AG09319 (cell line): ENCODE measurements at places on chromosomes 11 and 22.
A peak's percentile ranks its signal among the peaks of the same experiment; 100 is the strongest.

GRCh38 chr11:79661373-79661772, 220.5 kb upstream of the TENM4 start:
- DNase-seq: no peak

DNA sequence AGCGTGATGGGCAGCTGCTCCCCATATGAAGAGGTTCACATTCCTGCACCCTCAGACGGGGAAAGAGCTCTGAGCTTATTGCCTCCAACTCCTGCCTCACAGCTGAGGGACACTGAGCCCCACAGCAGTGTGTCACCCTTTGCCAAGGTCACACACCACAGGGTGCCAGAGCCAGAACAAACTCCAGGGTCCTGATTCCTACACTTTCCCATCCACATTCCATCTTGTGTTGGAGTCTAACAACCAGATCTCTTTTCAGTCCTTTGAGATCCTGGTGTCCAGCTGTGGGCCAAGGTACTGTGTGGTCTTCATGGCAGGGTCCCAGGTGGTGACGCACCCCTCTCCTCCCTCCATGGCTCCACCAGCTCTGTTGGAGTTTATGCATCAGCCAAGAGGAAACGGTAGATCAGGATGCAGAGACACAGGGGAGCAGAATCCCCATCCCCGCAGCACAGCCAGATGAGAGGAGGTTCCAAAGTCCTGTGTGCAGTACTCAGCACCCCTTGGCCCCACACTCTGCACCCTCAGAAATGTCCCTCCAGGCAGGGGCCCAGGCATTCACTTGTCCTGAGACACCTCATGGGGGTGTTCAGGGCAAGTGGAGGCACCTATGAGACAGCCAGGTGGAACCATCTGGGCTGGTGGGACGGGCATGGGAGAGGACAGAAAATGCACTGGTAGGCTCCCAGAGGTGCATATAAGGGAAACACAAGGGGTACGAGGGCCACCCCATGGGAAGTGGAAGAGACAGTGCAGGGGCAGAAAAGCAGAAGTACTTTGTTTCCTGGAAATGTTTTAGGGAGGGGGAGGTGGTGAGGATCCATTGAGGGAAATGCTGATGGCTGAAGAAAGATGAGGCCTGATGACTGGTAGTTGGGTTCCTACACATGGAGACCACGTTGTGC, 32.6 kb upstream of the GNAZ start:
- no peak for DNase-seq

DNA sequence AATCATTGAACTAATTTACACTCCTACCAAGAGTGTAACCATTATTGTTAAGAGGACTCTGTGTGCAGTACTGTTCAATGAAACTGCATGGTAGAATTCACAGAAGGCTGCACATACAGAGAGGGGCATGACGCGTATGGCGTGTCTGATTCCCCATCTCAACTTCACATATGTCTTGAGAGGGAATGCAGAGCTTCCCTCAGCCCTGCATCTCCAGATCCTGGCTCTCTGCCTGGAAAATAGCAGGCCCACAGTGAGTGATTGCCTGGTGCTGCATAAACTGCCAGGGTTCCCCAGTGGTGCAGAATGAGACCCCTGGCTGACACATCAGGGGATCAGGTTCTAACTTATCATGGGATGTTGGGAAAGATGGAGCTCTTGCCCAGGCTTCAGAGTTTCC, 260.2 kb upstream of the ISX start:
- DNase-seq: no peak

DNA sequence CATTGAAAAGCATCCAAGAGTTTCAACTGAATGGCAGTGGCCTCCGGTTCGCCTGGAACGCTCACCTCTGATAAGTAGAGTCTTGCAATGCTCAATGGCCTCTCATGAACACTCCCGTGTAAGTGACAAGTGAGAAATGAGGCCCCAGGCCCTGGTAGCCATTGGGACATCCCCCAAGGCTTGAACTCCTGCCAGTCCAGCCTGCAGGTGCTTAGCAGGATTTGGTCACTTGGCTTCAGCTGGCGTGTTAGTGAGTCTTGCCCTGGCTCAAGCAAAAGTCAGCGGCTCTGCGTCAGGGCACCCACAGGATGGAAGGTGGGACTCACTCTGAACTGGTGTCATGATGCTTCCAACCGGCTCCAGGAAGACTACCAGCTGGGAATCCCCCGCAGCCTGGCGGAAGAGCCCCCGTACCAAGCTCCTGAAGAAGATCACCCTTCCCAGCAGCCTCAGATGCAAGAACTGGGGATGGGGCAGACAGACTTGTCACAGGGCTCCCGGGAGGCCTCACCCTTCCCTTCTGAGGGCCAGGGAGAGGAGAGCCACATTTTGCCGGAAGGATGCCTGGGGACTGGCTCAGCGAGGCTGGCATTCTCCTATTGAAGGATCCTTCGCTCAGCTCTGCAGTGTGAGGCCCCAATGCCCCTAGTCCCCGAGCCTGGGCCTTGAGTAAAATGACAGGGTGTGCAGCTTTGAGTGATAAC, 19.3 kb downstream of the MB start:
- no peak for DNase-seq

DNA sequence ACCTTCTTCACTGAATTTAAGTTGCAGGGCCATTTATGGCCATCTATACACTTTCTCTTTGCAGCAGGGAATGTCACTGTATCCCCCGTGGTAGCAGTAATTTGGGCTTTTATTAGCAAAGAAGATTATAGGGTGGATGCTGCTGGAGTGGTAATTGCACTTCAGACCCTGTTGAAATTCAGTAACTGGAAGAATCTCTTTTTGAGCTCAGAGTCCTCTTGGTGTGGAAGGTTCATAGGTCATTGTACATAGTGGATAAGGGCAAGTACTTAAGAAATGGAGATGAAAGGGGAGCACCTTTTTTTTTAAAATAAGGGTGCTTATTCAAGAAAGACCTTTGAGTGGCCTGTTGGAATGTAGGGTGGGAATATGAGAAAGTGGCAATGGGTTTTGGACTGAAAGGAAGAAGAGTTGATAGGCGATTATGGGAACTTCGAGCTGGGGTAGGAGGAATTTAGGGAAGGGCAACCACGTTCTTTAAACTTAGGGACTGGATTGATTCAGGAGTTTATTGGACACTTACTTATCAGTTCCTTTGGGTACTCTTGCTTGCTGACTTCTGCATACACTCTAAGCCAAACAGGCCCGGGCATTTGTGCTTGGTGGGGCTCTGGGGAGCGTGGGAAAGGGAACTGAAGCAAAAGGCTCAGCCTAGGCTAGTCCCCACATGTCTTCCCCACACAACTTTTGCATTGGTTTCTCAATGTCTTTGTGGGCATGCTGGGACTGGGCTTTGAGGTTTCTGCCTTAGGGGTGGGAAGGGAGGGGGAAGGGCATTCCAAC, 26.5 kb downstream of the CTNND1 start:
- no peak for DNase-seq

- DNase-seq: no peak
These were observed 49.6 kb upstream of the B3GAT1 start for GRCh38 chr11:134461621-134462020.

DNA sequence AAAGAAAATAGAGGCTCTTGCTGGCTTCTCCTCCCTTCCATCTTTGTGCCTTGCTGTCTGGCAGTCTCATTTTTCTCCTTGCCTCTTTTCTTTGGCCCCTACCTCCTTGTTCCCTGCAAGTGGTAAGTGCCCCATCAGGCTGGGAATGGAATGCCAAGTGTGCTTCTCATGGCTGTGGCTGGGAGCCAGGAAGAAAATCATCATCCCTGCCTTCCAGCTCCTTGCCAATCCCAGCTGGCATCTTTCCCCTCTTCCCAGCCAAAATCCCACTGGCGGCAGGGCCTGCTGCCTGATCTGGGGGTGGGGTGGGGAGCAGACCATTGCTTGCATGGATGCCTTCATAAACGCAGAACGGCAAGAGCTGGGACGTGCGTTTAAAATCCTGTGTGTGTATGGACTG, 27.0 kb upstream of the SLC25A18 start:
- DNase-seq: no peak

DNA sequence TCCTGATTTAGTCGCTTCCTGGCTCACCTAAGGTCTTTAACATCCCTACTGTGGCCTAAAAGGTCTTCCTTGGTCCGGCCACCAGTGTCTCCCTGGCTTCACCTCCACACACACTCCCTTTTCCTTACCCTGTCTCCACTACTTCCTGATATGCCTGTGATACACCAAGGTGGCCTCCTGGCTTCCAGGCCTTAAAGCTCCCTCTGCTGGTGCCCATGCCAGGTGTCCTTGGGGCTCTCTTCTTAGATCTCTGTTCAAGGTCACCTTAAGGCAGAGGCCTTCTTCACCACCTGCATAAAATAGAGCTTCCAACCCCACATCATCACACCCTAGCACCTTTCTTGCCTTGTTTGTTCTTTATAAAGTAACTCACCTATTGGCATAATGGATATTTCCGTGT, 787.7 kb downstream of the NTM start:
- DNase-seq: no peak

- DNase-seq: peak; percentile 1
These were observed 74.9 kb upstream of the RAG2 start for GRCh38 chr11:36672815-36673450.

- DNase-seq: no peak
These were observed 6.6 kb upstream of the RASGRP2 start for GRCh38 chr11:64750361-64751054.

DNA sequence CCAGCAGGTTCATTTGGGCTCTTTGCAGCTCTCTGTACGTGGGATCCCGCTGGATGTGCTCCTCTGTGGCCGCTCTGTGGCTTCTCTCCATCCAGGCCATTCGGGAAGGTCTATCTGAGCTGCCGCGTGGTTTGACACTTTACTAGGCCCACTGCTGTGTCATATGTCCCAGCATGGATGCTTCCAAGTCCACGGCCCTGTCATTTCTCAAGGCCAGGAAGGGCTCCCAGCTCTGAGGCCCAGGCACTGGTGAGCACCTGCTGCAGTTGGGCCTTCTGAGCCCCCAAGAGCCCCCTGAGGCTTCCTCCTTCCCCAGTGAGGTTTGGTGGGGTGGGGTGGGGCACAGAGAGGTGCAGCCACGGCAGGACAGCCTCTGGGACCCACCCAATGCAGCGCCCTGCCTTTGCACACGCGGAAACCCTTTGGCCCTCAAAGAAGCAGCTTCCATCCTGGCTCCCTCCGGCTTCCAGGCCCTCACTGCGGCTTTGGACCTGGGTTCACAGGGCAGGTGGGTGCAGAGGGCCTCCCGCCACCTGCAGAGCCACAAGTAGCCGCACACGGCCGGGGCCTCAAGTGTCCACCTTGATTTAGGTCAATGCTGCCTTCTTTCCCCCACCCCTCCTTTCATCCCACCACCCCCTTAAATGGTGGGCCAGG, 44.5 kb upstream of the FGF3 start:
- no peak for DNase-seq

DNA sequence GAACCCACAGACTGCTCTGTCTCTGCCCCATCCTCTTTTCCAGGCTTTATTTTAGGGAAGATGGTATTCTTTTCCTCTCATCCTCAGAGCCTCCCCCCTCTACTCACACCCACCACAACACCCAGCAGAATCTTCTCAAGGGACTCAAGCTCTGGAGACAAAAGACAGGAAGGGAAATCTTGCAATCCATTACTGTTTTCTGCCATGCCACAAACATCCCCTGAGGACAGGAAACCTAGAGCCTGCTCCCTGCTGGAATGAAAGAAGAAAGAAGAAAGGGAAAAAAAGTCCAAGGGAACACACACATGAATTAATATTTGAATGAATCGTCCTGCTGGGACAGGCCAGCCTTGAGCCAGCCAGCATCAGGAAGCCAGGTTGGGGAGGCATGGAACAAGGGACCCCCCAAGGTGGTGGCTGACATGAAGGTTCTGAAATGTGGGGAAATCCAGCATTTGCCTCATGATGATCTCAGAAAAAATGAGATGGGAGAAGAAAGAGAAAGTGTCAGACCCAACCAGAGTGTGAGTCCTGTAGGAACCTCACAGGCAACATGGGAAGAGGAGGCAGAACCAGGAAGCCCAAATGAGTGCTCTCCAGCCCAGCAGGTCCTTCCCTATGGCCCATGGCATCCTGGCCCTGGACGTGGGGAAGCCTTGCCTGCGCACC, 34.0 kb downstream of the SLCO2B1 start:
- no peak for DNase-seq

DNA sequence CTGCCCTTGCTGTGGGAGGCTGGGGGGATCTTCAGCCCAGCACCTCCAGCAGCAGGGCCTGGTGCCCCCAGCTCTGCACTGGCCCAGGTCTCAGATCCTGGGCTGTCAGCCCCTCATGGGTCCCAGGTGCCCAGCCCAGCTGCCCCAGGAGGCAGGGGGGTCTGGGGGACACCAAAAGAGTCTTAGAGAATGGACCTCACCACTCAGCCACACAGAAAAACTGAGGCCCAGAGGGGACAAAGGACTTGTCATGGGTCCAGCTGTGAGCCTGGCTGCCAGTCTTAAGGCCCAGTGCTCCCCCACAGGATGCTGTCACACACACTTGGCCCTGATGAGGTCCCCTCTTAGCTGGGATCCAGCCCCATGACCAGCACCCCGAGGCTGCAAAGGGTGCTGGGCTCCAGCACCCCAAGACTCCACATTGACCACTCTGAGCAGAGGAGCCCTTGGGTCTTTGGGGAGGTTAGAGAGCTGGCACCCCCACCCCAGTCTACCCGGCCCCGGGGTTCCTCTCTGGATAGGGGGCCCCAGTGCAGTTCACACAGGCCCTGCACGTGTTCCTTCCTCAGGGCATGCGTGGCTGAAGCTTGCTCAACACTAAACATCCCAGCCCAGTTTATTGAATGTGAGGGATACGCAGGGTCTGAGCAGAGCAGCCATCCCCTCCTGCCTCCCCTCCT, 54.4 kb downstream of the IGLL5 start:
- no peak for DNase-seq

DNA sequence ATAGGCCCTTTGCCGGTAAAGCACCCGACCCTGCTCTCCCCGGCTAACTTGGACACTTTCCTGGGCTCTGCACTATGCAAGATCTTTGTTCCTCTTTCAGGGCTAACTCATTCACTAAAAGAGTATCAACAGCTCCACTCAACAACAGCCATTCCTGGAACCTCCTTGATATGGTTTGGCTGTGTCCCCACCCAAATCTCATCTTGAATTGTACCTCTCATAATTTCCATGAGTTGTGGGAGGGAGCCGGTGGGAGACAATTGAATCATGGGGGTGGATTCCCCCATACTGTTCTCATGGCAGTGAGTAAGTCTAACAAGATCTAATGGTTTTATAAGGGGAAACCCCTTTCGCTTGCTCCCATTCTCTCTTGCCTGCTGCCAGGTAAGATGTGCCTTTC, 330.0 kb downstream of the TENM4 start:
- DNase-seq: no peak

- no peak for DNase-seq
These were observed 36.6 kb upstream of the NNMT start for GRCh38 chr11:114259551-114259983.

GRCh38 chr11:98630736-98631135, 390.0 kb upstream of the CNTN5 start:
- DNase-seq: no peak
